ENCODE measurements at places on chromosomes 7 and 10. TPM values are rescaled to one million over a fixed set of nuclear protein-coding genes. Genes with fewer than 3 reads are reported as not detected.

The CXCL12 gene
- 79.4 TPM for polyA plus RNA-seq

- DNase-seq, result no peak
Measured at GRCh38 chr7:19144661-19145433, at the start of gene FERD3L. TSS of gene FERD3L (minus strand) at chr7:19145421. CDS start at chr7:19145362, 59 bp downstream.

The CHAT gene
- polyA plus RNA-seq, result not detected

DNA sequence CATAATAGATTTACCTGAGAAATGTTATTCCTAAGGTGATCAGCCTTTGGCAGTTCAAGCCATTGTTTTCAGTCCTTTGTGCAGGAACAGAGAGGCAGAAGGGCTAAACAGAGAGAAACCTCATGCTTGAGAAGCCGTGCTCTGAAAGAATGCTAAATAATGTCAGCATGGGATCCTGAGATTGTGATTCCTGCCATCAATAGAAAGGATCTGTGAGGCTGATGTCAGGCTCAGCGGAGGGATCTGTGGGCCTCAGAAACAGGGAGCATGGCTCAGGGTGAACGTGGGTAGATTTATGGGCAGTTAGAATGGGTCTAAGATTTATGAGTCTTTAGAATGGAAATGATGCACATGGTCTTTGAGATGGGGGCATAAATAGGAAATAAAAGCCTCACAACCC, 439.2 kb upstream of the IGFBP3 start:
- no peak for DNase-seq

The VOPP1 gene
- polyA plus RNA-seq, result 60.2 TPM

DNA sequence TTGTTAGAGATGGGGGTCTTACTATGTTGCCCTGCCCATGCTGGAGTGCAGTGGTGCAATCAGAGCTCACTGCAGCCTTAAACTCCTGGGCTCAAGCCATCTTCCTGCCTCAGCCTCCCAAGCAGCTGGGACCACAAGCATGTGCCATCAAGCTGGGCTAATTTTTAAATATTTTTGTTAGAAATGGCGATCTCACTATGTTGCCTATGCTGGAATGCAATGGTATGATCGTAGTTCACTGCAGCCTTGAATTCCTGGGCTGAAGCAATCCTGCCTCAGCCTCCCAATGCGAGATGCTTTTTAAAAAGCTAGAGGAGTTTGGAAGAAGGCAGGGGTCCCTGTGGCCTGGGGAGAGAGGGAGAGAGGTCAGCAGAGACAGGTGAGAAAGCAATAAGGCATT, 600.1 kb upstream of the AUTS2 start:
- no peak for DNase-seq

The ARHGAP19 gene
- 5.5 TPM for polyA plus RNA-seq

- DNase-seq, result peak; percentile 68
Measured at GRCh38 chr10:24723788-24724380, at the start of gene ARHGAP21. TSS of gene ARHGAP21 (minus strand) at chr10:24723887. CDS start at chr10:24721899, 1,988 bp downstream.

- peak; percentile 63 for DNase-seq
Measured at GRCh38 chr10:101031796-101032636, 982 bp downstream of the SFXN3 start.

DNA sequence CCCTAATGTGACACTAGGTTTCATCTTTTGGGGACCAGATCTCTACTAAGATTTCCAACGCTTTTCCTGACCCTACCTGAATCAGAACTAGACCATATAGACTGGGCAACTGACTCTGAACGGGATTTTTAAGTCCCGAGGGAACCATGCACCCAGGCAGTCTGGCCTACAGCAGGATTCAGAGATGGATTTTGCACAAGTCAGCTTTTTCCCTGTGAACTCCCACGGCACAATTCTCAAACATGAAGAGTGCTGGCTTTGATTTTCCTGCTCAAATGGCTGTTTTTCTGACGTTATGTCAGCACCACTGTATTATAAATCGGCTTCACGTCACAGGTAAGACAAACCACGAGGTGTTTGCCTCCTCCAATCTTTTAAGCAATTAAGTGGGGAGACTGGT, 409.1 kb downstream of the TCERG1L start:
- no peak for DNase-seq

DNA sequence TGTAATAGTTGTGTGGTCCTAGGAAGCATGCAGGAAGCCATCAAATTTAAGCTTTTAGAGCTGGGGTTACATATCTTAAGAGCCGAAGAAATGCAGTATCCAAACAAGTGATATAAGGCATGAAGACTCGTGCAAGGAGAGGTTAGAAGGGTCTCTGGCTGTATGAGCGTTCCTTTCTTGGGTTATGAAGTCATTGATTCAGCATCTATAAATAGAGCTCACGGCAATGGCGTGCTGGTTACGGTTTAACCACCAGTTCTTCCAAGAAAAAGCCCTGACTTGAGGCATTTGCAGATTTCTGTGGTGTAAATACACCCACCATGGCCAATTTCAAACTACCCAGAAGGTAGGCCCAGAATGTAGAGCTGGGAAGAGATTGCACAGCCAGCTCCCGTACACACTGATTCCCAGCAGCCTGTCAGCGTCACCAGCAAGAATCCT, 72.0 kb upstream of the KAT6B start:
- peak; percentile 20 for DNase-seq

DNA sequence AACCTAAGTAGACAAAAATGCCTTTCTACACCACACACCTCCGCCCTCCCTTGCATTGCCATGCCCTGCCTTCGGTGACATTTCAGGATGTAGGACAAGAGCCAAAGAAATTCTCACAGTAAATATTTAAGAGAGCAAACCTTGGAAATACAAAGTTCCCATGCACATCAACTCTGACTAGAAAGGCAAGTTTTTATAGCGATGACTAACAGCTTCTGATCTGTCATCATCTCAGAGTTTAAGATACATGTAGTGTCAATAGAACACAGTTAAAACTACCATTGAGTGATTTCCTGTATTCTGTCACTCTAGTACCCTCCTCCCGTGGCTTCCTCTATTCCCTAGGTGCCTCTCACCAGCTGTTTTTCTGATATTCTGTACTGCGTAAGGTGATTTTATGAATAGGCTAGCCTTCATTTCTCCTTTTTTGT, 20.7 kb downstream of the SLC16A9 start:
- DNase-seq, result no peak

- no peak for DNase-seq
Measured at GRCh38 chr7:128309976-128310375, 33.7 kb downstream of the RBM28 start.

The OR2A42 gene
- polyA plus RNA-seq, result not detected

DNA sequence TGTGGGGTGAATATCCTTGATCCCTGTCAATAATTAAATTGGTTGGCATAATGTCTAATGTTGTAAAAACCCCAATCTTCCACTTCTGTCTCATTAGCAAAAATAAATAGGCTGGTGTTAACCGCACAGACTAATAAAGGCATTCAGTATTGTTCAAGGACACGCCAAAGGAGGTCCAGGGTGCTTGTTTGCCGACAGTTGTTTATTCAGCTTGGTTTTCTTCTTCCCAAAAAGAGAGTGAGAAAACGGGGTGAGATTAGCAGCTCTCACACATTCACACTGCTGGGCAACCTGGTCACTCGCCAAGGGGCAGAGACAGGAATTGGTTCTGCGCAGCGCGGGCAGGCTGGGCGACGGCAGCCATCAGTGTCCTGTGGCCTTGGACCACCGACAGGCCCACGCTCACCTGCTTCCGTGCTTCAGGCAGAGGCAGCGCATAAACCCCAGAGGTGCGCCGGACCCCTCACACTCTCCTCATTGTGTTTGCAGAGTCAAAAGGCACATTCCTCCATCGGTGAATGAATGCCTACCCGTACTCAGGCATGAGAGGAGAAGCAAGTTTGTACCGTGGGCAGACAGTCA, 26.2 kb upstream of the LMBR1 start:
- DNase-seq, result no peak

- DNase-seq, result no peak
Measured at GRCh38 chr7:39624442-39624807, 1.1 kb downstream of the RALA start.

The ZNF783 gene
- polyA plus RNA-seq, result 7.1 TPM

DNA sequence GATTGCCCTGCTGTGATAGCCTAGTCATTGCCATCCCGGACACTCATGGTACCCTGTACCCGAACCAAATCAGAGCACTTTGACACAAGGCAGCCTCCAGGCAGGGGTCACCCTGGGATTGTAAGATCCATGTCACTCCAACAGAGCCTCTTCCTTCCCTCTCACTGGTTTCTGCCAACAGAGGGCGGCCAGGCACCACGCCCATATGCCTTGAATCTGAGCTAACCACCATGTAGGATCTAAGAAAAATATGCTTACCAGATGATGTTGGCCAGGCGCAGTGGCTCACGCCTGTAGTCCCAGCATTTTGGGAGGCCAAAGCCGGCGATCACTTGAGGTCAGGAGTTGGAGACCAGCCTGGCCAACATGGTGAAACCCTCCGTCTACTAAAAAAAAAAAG, 389.2 kb upstream of the KLF6 start:
- no peak for DNase-seq

DNA sequence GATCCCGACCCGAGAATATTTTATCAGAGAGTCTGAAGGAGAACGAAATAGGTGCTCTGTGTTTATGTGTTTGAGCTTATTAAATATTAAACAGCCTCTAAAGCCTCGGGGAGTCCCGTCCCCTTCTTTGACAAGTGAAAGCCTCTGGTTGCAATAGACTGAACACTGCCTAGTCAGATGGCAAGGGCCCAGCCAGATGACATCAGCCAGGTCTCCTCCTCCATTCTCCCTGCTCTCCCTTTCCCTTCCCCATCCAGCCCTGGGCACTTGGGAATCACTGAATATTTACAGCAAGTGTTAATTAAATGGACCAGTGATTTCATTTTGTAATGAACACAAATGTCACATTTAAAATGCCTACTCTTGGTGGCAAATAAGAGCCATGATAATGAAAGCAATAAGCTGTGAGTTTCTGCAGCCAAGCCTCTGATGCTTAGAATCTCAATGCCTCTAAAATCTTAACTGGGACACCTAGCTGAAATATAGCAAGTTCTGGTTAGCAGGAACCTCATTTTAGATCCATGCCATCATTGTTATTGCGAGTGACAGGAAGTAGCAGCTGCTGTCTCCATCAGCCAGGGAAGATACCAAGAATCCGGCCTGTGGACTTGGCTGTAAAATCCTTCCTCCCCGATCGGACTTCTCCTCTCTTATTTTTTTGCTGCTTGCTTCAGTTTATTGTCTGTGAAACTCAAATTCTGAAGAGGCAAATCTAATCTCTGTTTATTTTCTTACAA, 202.1 kb downstream of the PRPF18 start:
- peak; percentile 68 for DNase-seq

The TMEM26 gene
- polyA plus RNA-seq, result 0.22 TPM

DNA sequence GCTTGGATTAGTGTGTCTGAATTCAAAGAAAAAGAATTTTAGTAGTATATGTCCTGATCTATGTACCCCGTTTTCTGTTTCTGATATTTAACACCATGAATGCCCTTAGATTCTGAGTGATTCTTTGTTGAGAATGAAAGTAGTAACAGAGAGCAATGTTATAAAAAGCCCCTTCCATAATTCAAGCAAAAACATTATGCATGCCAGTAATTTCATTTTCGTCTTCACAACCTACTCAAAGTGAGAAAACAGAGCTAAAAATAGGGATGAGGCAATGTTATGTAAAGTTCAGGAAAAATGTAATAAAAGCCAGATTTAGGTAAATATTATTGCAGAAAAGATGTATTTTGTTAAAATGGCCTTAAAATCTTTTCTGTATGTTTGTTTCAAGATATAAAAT, 28.1 kb downstream of the PTPRZ1 start:
- DNase-seq, result no peak

DNA sequence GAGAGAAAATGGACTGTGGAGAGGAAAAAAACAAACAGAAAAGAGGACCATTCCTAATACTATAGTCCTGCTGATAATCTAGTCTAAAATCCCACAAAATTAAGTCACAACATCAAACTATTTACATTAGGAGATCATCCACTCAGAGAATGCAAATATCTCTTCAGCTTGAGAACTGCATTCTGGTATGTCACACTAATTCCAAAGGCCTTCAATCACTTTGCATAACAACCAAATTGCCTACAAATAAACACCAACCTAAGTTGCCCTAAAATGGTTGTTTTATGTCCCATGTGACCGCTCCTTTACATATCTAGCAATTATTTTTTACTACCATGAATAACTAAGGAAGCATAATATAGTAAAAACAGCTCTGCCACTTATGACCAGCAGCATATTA, 264.3 kb downstream of the CACNA2D1 start:
- peak; percentile 31 for DNase-seq

- DNase-seq, result no peak
Measured at GRCh38 chr7:30213637-30214036, 70.8 kb upstream of the ZNRF2 start.

DNA sequence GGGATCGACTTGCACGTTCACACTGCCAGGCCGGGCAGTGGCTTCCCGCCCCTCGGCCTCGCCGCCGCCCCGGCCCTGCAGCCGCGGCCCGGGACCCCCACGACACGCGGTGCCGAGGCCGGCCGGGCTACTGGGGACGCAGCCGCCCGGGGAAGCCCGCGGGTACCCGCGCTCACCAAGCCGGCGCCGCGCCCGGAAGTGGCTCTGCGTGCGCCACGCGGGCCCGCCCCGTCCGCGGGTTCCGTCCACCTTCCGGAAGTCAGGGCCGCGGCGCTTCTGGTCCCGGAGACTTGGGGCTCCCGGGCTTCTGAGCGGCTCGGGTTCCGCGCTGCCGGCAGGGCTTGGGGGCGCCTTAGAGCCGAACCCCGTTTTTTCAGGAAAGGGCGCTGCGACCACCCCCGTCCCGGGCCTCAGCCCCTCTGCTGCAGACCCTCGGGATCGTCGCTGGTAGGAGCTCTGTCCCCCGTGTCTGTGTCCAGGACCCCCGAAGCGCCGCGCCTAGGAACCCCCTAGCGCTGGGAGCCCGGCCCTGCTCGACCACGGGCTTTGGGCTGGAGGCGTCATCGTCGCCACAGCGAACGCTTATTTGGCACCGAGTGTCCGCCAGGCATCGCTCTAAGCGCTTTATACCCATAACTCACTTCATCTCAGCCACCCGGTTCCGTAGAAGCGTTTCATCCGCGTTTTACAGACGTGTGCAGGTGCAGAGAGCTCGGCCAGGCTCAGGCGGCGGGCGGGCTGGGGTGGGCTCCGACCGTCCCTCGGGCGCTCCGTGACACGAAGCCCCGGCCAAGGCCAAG, at the start of gene PSMG3:
TSS of gene PSMG3 (minus strand) at position 200 of the 800 bp plus-strand sequence. CDS start 693 bp downstream, outside the sequence.
- DNase-seq, result peak; percentile 89

The NKX2-3 gene
- not detected for polyA plus RNA-seq

- no peak for DNase-seq
Measured at GRCh38 chr10:33133557-33133956, 175.5 kb upstream of the ITGB1 start.

DNA sequence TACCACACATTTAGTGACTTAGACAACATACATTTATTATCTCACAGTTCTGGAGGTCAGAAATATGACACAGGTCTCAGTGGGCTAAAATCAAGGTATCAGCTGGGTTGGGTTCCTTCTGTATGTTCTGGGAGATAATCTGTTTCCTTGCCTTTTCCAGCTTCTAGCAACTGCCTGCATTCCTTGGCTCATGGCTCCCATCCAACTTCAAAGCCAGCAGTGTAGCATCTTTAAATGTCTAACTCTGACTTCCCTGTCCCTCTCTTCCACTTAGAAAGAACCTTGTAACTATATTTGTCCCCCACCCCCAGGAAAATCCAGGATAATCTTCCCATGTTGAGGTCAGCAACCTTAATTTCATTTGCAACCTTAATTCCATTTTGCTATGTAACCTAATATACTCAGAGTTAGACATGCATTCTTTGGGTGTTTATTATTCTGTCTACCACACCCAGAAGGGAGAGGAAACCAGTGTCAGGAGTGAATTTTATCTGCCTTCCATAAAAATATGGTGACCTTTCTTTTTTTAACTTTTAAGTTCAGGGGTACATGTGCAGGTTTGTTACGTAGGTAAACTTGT, 57.3 kb upstream of the SMIM30 start:
- DNase-seq, result peak; percentile 22

GRCh38 chr10:131670341-131670740, 230.5 kb upstream of the PPP2R2D start:
- no peak for DNase-seq

The MYOZ1 gene
- 0.27 TPM for polyA plus RNA-seq

GRCh38 chr10:61900829-61901792, at the start of gene ARID5B:
TSS of gene ARID5B (plus strand) at chr10:61901699. CDS start at chr10:61901710, 11 bp downstream.
- peak; percentile 72 for DNase-seq
